Astrocyte (in vitro differentiated cells and primary cell): ENCODE measurements at places on chromosomes 1 and 21.

GRCh38 chr1:226100436-226101391 is 38.2 kb downstream of the H3-3A start:
- DNase-seq: peak; percentile 46

GRCh38 chr1:22238356-22239224 is 95.7 kb upstream of the WNT4 start:
- no peak for DNase-seq

DNA sequence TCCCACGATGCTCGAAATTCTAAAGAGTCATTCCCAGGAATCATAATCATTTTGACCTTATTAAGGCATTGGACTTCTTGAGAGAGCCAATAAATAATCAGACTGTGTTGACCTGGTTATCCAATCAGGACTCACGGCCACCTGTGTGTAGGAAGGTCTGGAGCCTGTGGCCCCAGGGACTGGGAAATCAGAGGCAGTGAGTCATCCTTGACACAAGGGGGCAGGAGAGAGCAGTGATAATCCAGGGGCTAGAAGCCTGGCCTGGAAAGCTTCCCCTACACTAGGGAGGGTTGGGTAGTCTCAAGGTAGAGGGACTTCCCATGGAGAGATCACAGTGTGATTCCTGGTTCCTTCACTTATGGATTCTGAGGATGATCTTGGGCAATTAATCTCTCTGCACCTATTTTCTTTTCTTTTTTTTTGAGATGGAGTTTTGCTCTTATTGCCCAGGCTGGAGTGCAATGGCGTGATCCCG is 4.7 kb downstream of the MR1 start:
- peak; percentile 36 for DNase-seq

DNA sequence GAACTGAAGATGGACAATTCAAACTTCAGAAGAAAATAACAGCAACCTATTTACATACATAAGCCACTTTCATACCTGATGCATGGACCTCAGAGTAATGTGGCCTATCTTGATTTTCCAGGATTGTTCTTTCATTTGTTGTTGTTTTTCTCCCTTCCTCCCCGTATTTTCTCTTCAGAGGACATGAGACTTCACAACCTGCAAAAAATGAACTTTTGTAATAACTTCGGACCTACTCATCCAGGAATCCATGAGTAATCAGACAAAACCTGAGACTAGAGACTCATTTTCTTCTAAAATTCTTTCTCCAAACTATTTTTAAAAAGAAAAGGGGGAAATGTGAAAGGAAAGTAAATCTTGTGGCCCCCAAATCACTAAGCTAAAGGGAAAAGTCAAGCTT is 17.6 kb upstream of the PLA2G5 start:
- peak; percentile 34 for DNase-seq

DNA sequence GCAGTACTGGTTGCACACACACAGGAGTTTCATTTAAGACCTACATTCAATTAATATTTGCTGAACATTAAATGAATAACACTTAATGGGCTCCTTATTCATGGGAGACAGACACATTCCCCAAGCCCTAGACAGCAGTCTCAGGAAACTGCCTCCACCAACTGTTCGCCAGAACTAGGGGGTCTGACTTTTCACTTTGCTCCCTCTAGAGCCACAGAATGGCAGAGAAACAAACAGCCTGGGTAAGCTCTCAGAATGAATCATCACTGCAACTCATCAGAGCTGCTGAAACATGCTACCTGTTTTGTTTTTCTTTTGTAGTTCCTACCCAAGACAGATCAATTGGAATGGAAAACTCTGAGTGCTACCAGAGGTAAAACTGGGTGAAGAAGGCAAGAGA is 31.7 kb downstream of the ELK4 start:
- DNase-seq: peak; percentile 76
